Activated CD8-positive, alpha-beta T cell treated with anti-CD3 and anti-CD28 coated beads, Interleukin-2, amount 10 ng/mL, durations not matched to agents 7 days and 5 days (primary cell): ENCODE measurements at places on chromosomes 6 and 20. TPM values are rescaled to one million over a fixed set of nuclear protein-coding genes. Genes with fewer than 3 reads are reported as not detected.

The GNAS gene
- total RNA-seq, result 912 TPM

- DNase-seq, result no peak
- H3K27ac ChIP-seq, result no peak overlapping the region
- no peaks in the 10 kb centered on the region for H3K27me3 ChIP-seq
- no peaks in the 10 kb centered on the region for H3K36me3 ChIP-seq
These were observed 163.0 kb downstream of the HDGFL1 start for GRCh38 chr6:22732176-22732970.

- no peaks in the 10 kb centered on the region for H3K36me3 ChIP-seq
- H3K27me3 ChIP-seq, result no peaks in the 10 kb centered on the region
- H3K4me3 ChIP-seq, result no peak overlapping the region
- DNase-seq, result no peak
These were observed 92.8 kb upstream of the RNF217 start for GRCh38 chr6:124869416-124869815.

DNA sequence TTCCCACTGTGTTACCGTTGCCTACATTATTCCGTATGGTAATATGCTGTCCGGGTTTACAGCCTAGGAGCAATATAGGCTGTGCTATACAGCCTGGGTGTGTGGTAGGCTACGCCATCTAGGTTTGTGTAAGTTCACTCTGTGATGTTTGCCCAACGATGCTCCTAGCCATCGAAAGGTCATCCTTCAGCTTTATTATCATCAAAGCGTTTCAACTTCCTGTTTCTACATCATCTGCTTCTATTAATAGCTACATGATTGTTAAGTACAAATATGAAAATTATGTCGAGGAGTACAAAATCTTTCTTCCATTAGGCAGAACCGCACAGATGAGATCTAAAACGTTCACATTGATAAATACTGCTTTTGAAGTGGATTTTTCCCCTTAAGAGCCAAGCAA, 69.9 kb downstream of the PPP1R14C start:
- H3K27me3 ChIP-seq, result peaks cover 6% of the 10 kb centered on the region
- no peaks in the 10 kb centered on the region for H3K36me3 ChIP-seq
- no peak for DNase-seq
- no peak overlapping the region for H3K4me3 ChIP-seq
- H3K4me1 ChIP-seq, result no peaks in the 10 kb centered on the region

DNA sequence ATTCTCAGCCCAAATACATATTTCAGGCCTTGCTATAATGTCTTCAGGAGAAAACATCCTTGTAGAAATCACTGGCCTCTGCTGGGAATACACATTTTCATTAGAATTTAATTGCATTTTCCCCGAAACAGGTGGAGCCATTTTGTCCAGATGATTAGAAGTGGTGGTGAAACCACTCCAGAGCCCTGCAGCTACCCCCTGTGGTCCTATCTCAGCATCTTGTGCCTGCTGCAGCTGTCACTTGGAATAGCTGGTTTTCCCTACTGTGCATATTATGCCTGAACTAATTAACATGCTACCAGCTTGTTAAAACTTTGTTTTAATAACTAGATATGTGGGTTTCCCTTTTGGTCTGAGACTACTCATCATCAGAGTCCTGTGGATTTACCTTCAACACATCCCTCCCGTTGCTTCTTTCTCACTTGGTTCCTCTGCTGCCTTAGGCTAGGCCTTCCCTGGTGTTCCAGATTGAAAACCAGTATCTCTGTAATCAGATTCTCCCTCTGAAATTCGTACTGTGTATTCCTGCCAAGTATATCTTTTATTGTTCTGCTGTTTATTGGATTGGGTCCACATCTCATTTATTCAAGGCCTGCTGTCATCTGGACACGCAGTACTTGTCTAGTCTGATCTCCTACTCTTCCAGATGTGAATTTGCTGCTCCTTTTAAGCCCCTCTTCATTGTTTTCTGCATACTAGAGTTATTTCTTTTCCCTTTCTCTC, 15.2 kb downstream of the DNAH8 start:
- H3K4me1 ChIP-seq, result peaks cover 16% of the 10 kb centered on the region
- no peak overlapping the region for H3K27ac ChIP-seq
- peaks cover 8% of the 10 kb centered on the region for H3K27me3 ChIP-seq
- DNase-seq, result no peak
- H3K4me3 ChIP-seq, result no peak overlapping the region

GRCh38 chr6:54267798-54268197, 40.4 kb upstream of the TINAG start:
- H3K36me3 ChIP-seq, result no peaks in the 10 kb centered on the region
- no peak for DNase-seq
- H3K4me1 ChIP-seq, result no peaks in the 10 kb centered on the region
- no peak overlapping the region for H3K4me3 ChIP-seq

The TUBB2B gene
- total RNA-seq, result not detected

The SNAP25 gene
- total RNA-seq, result not detected

The NEURL2 gene
- total RNA-seq, result 1.3 TPM

DNA sequence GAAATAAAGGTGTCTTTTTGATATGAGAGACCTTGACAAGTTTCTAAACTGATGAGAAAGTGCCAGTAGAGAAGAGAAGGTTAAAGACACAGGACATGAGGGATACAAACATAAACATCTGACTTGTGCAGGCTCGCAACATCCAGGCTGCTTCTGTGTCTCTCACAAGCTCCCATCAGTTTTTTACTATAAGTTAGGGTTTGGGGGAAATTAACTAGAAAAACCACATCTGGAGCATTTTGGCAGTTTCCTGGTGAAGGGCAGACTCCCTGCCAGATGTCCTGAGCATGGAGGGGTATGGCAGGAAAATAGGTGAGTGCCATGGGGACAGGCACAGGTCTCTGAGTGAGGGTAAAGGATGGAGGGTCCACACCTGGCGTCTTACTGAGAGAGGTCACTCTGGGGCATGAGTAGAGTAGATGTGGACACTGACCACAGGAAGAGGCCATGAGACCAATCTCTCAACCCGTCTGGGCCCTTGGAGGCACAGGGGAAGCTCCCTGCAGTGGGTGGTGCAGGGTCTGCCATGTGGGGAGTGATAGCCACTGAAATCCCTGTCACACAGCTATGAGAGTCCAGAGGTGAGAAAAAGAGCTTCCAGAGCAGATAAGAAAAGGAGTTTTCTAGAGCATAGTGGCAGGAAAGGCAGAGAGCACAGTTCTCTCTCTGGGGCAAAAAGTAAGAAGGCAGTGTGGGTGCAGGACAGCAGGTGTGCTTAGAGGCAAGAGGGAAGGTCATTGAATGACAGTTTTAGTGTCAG, 193.3 kb upstream of the SYNDIG1 start:
- H3K4me3 ChIP-seq, result no peak overlapping the region
- peaks cover 6% of the 10 kb centered on the region for H3K27me3 ChIP-seq
- peaks cover 3% of the 10 kb centered on the region for H3K36me3 ChIP-seq
- DNase-seq, result no peak
- H3K27ac ChIP-seq, result no peak overlapping the region
- H3K4me1 ChIP-seq, result peaks cover 16% of the 10 kb centered on the region

- H3K4me3 ChIP-seq, result no peak overlapping the region
- no peaks in the 10 kb centered on the region for H3K27me3 ChIP-seq
- no peaks in the 10 kb centered on the region for H3K4me1 ChIP-seq
- DNase-seq, result no peak
- no peaks in the 10 kb centered on the region for H3K36me3 ChIP-seq
- H3K27ac ChIP-seq, result no peak overlapping the region
These were observed 520.6 kb downstream of the HDGFL1 start for GRCh38 chr6:23089981-23090380.

GRCh38 chr6:167915139-167915538, 82.3 kb upstream of the KIF25 start:
- no peak overlapping the region for H3K27ac ChIP-seq
- peaks cover 1% of the 10 kb centered on the region for H3K36me3 ChIP-seq
- DNase-seq, result no peak
- no peak overlapping the region for H3K4me3 ChIP-seq
- H3K27me3 ChIP-seq, result no peaks in the 10 kb centered on the region
- no peaks in the 10 kb centered on the region for H3K4me1 ChIP-seq

GRCh38 chr6:148989585-148989984, 242.8 kb downstream of the UST start:
- no peak overlapping the region for H3K27ac ChIP-seq
- H3K4me1 ChIP-seq, result no peaks in the 10 kb centered on the region
- H3K4me3 ChIP-seq, result no peak overlapping the region
- H3K36me3 ChIP-seq, result no peaks in the 10 kb centered on the region

DNA sequence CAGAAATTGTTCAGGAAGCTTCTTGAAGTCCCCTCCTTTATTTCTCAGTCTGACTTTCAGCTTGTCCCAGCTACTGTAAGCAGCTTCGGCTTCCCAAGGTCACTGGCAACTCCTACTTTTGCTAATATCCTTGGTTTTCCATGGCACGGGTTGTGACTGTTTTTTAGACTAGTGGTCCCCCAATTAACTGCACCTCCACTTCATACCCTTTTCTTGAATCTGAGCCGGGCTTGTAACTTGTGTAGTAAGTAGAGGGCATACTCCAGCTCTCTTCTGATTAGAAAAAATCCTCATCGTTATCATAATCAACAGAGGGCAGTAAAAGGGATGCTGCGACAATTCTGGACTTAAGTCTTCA, 162.3 kb upstream of the TNFAIP3 start:
- H3K27me3 ChIP-seq, result no peaks in the 10 kb centered on the region
- H3K36me3 ChIP-seq, result no peaks in the 10 kb centered on the region
- H3K4me1 ChIP-seq, result peaks cover 56% of the 10 kb centered on the region
- no peak for DNase-seq
- H3K4me3 ChIP-seq, result no peak overlapping the region
- H3K27ac ChIP-seq, result no peak overlapping the region

The TCF21 gene
- total RNA-seq, result not detected

The PPP1R14C gene
- total RNA-seq, result not detected

The LZTS3 gene
- total RNA-seq, result 0.42 TPM

DNA sequence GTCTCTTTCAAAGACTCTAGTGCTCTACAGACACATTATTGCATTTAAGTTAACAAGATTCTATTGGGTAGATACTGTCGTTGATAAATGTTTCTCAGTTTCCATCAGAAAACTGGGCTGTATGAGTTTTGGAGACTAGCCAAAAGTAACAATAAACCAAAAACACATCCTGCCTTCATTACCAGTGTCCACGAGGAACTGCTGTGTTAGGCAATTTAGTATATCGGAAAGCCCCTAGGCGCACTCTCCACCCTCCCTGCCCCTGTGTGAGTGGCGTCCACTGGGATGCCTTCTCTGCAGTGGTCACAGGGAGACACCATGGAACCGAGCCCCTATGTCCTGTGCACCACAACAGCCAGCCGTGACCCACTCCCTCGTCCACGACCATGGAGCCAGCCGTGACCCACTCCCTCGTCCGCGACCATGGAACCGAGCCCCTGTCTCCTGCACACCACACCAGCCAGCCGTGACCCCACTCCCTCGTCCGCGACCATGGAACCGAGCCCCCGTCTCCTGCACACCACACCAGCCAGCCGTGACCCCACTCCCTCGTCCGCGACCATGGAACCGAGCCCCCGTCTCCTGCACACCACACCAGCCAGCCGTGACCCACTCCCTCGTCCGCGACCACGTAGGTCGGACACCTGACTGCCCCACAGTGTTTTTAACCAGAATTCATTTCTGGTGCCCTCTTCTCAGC, 35.3 kb downstream of the DLL1 start:
- no peaks in the 10 kb centered on the region for H3K4me1 ChIP-seq
- H3K27ac ChIP-seq, result no peak overlapping the region
- H3K27me3 ChIP-seq, result peaks cover 12% of the 10 kb centered on the region
- no peak for DNase-seq
- no peak overlapping the region for H3K4me3 ChIP-seq

The TSPO2 gene
- total RNA-seq, result not detected

The KHDC1 gene
- 7.4 TPM for total RNA-seq

The TBXT gene
- not detected for total RNA-seq

The GNAS-AS1 gene
- total RNA-seq, result 2.0 TPM

GRCh38 chr6:84651583-84651982, 112.8 kb downstream of the TBX18 start:
- DNase-seq, result no peak
- H3K27ac ChIP-seq, result no peak overlapping the region
- H3K4me3 ChIP-seq, result no peak overlapping the region
- H3K27me3 ChIP-seq, result no peaks in the 10 kb centered on the region
- no peaks in the 10 kb centered on the region for H3K4me1 ChIP-seq

The TRIM31 gene
- not detected for total RNA-seq

The ETV7 gene
- total RNA-seq, result 3.5 TPM

DNA sequence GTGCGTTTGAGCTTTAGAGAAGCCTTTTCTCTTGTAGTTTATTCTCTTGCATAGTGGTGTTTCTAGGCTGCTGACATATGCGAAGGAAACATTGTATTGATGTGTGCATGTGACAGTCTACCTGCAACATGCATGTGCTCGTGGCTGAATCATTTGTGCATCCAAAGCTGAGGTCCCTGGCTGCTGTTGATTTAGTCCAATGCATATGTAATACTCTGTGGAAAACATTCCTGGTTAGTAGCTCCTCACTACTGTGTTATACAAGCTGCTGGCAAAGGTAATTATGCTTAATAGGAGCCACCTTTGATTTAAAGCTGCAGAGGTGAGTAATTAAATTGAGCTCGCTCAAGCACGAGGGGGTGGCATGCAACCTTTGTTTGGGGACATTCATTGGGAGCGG, 24.5 kb downstream of the TSHZ2 start:
- no peak overlapping the region for H3K27ac ChIP-seq
- peaks cover 11% of the 10 kb centered on the region for H3K4me1 ChIP-seq
- DNase-seq, result no peak
- H3K27me3 ChIP-seq, result peaks cover 3% of the 10 kb centered on the region
- H3K36me3 ChIP-seq, result no peaks in the 10 kb centered on the region

The LPA gene
- total RNA-seq, result not detected

The TREML2 gene
- 24.9 TPM for total RNA-seq

The CCN2 gene
- total RNA-seq, result not detected

DNA sequence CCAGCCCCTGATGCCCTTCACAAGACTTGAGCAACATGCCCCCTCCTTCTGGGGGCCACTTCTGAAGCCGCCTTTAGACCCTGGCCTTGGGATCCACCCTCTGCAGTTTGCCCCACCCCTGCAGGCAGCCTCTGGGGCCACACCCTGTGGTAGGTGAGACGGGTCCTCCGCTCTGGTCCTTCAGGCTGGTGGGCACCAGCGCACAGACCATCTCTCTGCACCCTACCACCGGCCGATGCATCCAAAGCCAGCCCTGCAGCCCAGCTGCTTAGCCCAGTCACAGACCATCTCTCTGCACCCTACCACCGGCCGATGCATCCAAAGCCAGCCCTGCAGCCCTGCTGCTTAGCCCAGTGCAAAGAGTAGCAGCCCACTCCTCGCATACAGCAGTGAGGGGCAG, 159.3 kb upstream of the ECI2 start:
- no peak overlapping the region for H3K4me3 ChIP-seq
- no peak for DNase-seq
- no peaks in the 10 kb centered on the region for H3K36me3 ChIP-seq
- H3K4me1 ChIP-seq, result no peaks in the 10 kb centered on the region
- H3K27me3 ChIP-seq, result no peaks in the 10 kb centered on the region
- H3K27ac ChIP-seq, result no peak overlapping the region

DNA sequence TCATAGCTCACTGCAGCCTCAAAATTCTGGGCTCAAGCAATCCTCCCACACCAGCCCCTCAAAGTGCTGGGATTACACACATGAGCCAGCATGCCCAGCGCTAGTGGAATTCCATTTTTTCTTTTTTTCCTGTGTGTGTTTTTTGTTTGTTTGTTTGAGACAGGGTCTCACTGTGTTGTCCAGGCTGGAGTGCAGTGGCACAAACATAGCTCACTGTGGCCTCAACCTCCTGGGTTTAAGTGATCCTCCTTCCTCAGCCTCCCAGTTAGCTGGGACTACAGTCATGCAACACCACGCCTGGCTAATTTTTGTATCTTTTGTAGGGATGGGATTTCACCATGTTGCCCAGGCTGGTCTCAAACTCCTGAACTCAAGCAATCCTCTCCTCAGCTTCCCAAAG, 14.1 kb upstream of the PARD6B start:
- DNase-seq, result no peak
- peaks cover 14% of the 10 kb centered on the region for H3K27me3 ChIP-seq
- no peaks in the 10 kb centered on the region for H3K4me1 ChIP-seq

The HLA-DRA gene
- 30.9 TPM for total RNA-seq
